ENCODE measurements at places on chromosomes 11 and 22.

DNA sequence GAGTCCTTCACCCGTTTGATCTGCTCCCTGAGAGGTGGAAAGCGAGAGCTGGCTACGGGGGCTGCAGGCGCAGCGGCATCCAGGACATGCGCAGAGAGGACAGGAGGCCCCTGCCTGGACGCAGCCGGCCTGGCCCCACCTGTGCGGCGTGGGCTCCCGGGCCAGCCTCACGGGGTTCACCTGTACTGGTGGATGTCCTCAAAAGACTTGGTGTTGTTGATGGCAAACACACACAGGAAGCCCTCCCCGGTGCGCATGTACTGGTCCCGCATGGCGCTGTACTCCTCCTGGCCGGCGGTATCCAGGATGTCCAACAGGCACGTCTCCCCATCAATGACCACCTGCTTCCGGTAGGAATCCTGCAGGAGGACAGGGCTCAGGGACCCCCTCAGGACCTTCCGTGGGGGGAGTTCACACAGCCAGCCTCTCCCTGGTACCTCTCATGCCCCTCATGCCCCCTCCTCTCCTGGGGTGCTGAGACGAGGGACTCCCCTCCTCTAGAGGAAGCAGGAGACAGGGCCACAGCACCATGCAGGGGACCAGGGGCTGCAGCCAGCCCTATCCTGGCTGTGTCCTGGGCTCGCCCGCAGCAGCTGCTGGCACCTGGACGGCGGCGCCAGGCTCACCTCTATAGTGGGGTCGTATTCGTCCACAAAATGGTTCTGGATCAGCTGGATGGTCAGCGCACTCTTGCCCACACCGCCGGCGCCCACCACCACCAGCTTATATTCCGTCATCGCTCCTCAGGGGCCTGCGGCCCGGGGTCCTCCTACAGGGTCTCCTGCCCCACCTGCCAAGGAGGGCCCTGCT lies 1.6 kb downstream of the HRAS start:
- no peak for DNase-seq

GRCh38 chr22:49727881-49728569 lies 99.6 kb downstream of the BRD1 start:
- no peak for DNase-seq

DNA sequence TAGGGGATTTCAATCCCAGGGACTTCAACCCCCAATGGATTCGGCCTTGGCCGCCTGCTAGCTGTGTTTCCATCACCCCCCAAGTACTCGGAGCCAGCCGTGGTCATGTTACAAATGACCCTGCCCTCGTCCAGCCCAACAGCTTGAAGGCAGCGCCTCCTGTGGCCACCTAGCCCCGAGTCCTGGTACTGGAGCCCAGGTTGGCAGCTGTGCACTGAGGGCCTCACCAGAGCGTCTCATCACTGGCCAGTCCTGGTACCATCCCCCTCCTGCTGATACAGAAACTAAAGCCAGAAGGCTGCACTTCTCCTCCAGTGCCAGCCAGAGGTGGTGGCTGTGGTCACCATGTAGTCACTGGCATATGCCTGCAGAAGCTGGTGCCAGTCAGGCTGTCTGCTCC lies 44.9 kb upstream of the FADD start:
- no peak for DNase-seq

DNA sequence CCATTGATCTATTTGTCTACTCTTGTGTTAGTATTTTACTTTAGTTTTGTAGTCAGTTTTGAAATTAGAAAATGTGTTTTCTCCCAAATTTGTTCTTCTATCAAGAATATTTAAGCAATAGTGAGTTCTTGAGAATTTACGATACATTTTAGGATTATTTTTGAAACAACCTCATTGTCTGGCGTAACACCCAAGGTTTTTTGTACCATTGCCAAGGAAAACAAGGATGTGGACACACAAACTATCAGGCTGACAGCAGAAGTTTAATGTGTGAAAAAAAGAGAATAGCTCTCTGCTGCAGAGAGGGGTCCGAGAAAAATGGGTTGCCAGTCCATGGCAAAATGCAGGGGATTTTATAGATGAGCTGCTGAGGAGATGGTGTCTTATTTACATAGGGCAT lies 865.1 kb upstream of the CNTN5 start:
- no peak for DNase-seq

DNA sequence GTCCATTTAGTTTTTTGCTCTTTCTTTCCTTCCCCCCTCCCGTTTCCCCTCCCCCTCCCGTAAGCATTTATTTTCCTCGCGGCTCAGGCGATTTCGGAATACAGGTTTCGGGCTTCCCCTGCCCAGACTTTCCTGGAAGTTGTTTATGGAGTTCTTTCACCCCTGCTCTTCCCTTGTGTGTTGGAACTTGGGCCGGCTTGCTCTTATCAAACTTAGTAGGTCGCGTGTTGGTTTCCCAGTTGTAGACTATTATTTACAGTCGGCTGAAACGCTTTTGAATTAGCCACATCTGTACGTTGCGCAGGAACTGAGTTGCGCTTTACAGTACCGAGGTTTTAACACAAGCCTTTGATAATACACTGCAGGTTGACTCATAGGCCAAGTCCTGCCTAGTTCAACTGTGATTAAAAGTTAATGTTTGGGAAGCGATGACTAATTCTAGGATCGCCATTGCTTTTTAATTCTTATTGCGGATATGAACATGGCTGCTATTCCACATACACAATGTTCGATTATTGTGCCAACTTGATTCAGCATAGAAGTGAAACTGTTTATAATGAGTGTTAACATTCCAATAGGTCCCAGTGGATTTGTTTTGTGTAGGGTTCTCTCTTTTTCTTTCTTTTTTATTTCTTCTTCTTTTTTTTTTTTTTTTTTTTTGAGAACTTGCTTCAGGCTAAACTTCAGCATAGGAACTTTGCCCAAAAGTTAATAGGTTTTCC lies 1.7 kb downstream of the YAP1 start:
- no peak for DNase-seq

GRCh38 chr11:119798656-119799055 lies 69.7 kb upstream of the NECTIN1 start:
- DNase-seq: no peak

DNA sequence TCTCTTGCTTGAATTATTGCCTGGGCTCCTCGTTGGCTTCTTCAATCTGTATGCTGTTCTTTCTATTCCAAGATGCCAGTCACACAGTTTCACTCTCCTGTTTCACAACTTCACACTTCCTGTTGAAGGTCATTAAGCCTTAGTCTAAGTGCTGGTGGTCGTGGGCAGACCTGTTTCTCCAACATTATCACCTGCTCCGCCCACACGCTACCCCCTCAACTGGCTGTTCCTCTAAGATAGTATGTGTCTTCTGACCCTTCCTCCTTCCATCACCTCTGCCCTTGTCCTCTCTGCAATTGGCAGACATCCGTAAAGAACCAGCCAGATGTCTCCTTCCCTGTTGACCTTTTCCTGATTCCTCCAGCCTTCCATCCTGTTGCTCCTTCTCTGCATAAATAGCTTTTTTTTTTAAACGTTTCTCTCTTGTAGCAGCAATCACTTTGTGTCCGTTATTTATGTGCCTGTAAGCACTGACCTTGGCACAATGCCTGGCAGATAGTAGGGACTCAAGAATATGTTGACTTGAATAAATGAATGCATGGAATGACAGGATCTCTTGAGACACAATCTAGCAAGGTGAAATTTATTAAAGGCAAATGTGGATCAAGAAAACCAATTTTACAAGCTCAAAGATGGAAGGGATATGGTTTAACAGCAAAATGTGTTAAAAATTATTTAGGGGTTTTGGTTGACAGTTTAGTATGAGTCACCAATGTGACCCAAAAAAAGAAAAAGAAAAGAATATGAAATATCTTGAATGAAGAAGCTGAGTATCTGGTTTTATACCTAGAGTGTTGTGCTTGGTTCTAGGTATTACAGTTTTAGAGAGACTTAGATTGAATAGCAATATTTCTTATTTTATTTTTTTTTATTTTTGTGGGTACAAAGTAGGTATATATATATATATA lies 12.6 kb downstream of the DIXDC1 start:
- DNase-seq: no peak

- no peak for DNase-seq
Observed at GRCh38 chr11:118071416-118072030, 5.4 kb upstream of the TMPRSS4 start.

- no peak for DNase-seq
Observed at GRCh38 chr22:26471522-26471921, 12.1 kb downstream of the HPS4 start.

DNA sequence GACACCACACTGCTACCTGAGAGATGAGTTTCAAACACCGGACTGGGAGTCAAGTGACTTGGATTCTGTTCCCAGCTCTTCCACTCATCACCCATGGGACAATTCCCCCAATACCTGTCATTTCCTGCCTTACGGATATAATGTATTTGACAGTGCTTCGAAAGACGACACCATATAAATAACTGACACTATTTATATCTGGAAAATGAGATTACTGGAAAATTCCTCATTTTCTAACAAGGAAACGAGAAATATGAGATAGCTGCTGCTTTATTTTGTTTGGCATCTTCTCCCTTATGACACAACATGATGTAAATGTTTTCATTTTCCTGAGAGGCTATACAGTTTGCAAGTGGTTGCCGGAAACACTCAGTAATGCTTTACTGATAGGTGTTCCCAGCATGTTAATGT lies 8.6 kb downstream of the HSCB start:
- DNase-seq: no peak

DNA sequence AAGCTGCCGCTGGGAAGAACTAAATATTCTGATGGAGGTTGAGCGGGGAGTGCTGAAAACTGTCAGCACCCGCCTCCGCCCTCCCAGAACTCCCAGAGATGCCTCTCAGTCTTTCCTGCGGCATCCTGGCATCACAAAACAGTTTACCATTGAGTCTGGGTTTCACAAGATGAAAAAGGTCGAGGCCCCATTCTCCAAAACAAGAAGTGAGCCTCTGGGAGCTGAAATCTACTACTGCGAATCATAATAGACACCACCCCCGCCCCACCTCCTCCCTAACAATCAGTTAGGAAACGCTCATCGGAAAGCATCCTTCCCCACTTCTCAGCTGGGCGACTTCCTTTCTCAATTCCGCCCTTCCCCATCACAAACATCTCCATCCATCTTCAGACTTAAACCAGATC lies 1.0 kb downstream of the SUN2 start:
- DNase-seq: no peak

GRCh38 chr11:107196732-107197131 lies 178.5 kb upstream of the GUCY1A2 start:
- no peak for DNase-seq

GRCh38 chr11:91066456-91067047 lies 843.7 kb upstream of the CHORDC1 start:
- no peak for DNase-seq

- DNase-seq: no peak
Observed at GRCh38 chr11:11010624-11011127, 152.8 kb upstream of the ZBED5 start.

DNA sequence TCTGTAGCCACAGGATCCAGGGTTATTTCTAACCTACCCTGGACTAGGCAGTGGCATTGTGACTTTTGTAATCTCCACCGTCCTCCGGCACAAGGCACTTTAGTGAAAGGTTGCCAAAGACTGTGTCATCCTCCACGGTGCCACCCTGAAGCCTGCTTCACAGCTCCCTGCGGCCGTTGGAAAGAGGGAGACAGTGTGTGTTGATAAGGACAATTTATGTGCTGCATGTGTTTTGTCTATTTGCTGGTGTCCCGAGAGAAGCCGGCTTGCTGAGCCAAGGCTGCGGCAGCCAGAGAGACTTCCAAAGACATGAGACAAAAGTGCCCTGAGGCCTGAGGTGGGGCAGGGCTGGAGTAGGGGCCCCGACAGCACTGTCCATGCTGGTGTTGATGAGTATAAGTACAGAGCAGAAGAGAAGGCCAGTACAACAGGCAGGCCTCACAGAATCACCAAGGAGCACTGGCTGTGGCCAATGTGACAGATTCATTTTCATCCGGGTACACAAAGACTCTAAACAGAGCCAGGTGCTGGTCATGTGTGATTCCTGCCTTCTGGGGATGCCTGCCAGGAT lies 40.9 kb downstream of the GALNT18 start:
- DNase-seq: no peak

GRCh38 chr22:26585104-26585790 lies 4.7 kb downstream of the TPST2 start:
- no peak for DNase-seq

- no peak for DNase-seq
Observed at GRCh38 chr22:42261296-42261695, 9.2 kb downstream of the TCF20 start.

GRCh38 chr11:73461964-73462363 lies 85.8 kb downstream of the RELT start:
- no peak for DNase-seq

- DNase-seq: no peak
Observed at GRCh38 chr11:46116007-46116711, 5.1 kb downstream of the PHF21A start.

DNA sequence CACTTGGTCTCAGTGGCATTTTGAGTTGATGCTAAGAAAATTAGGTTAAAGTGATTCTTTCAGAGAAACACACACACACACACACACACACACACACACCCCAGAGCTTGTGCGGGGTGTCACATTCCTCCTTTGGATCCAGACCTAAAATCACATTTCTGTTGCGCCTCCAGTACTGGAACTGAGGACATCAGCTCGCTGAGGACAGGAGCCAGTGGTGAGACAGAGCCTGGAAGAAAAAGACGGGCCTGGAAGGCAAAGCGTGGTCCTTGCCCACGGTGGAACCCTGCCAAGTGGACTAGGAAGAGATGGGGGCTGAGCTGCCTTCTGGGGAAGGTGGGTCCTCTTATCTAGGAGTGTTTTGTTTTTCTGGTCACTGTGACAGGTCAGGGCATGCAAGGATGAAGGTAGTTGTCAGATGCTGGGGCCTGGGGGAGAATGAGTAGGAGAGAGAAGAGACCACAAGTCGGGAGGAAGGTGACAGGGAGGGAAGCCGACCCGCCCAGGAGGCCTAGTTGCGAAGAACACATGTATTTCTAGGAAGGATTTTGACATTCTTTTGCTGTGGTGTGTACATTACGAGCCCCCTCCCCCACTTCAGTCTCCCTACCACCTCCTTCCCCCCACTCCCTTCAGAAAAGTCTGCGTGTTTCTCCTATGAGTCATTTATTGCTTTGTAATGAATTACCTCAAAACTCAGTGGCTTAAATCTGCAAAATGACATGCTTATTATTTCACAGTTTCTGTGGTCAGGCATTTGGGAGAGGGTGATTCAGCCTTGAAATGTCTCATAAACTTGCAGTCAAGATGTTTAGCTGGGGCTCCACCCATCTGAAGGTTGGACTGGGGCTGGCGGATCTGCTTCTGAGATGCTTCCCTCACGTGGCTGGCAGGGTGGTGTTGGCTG lies 4.8 kb upstream of the ELFN2 start:
- no peak for DNase-seq

- no peak for DNase-seq
Observed at GRCh38 chr11:126919147-126919823, 81.3 kb downstream of the KIRREL3 start.

DNA sequence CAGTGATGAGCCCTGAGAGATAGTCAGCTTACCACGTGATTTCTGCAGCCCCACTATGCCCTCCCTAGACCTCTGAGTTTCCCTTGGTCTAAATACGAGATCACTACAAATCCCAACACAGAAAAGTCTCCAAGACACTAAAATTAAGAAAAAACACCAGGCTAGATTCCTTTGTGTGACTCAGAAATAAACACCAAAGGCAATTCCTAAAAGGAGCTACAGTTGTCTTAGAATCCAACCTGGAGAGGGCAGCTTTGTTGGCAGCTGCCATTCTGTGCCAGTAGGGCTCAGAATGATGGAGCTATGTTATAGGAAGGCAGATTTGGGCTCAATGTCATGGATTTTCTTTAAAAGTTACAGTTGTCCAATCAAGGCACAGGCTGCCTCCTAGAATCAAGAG lies 37.1 kb upstream of the HMGXB4 start:
- no peak for DNase-seq

Measured in activated gamma-delta T cell treated with anti-CD3 and anti-CD28 coated beads, Interleukin-2, amount 50 U/mL, for 16 hours (primary cell).